Stimulated activated CD4-positive, alpha-beta T cell treated with anti-CD3 and anti-CD28 coated beads, Interleukin-1b, Interleukin-23, amount 100 ng/mL, for 48 hours (primary cell): ENCODE measurements at places on chromosomes 6 and 20.
A peak's percentile ranks its signal among the peaks of the same experiment; 100 is the strongest.

- DNase-seq, result no peak
Observed at GRCh38 chr6:157456524-157456829, 75.5 kb downstream of the ZDHHC14 start.

DNA sequence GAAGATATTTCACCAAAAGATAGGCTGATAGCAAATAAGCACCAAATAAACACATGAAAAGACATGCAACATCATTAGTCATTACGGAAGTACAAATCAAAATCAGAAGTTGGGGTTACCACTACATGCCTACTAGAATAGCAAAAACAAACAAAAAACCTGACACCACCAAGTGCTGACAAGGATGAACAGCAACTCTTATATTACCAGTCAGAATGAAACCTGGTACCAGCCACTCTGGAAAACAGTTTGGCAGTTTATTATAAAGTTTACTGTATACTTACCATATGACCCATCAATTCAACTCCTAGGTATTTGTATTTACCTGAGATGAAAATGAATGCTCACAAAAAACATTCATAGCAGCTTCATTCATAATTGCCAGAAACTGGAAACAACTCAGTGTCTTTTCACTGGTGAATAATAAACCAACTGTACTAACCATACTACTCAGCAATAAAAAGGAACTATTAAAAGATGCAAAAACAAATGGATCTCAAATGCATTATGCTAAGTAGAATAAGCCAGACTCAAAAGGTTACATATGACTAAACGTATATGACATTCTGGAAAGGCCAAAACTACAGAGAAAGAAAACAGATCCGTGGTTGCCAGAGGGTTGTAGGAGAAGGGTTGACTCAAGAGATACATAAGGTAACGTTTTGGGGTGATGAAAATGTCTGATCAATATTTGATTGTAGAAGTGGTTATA, 33.0 kb downstream of the NUP153 start:
- no peak for DNase-seq

- no peak for DNase-seq
Observed at GRCh38 chr6:150940941-150941340, 75.4 kb downstream of the MTHFD1L start.

- no peak for DNase-seq
Observed at GRCh38 chr6:158050107-158050735, 68.6 kb downstream of the SYNJ2 start.

DNA sequence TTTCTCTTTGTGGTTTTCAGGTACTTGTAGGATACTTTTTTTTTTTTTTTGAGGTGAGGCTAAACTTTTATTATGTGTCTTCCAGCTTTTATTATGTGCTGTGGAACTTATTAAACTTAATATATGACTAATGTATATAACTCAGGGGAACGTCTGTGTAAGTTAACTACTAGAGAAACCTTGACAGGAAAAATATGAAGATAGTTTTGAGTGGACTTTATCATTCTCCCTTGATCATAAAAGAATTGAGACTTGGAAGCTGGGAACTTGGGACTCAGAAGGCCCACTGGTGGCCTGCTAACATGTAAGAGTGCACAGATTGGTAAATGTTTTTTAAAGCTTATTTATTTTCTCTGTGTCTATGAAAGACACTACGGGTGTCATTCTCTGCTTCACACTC, 73.1 kb downstream of the CARMIL1 start:
- DNase-seq, result no peak

DNA sequence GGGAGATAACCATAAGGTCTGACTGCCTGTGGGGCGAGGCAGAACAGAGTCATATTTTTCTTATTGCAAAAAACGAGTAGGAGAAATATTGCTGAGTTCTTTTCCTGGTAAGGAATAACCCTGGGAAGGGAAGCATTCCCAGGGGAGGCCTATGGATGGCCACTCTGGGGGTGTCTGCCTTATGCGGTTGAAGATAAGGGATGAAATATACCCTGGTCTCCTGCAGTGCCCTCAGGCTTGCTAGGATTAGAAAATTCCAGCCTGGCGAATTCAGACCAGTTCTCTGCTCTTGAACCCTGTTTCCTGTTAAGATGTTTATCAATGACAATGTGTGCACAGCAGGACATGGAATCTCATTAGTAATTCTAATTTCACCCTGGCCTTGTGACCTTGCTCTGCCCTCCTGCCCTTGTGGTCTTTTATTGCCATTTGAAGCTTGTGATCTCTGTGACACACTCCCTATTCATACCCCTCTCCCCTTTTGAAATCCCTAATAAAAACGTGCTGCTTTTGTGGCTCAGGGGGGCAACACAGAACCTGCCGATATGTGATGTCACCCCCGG, 491.1 kb upstream of the EYS start:
- DNase-seq, result no peak

DNA sequence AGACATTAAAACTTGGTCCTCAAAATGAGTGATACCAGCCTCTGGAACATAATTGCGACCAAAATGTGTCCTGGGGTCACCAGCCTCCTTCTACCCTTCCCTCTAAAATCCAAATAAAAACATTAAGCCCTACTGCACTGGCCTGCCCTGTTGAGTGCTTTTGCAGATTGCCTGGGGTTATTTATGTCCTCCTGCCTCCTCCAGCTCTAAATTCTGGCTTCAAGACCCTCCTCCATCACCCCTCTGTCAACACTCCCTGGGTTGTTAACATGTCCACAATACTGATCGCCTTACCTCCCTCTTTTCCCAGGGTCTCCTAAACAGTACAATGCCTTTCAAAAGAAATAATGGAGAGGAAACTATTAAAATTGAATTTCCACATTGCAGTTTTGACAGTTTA, 327.5 kb downstream of the NRN1 start:
- DNase-seq, result no peak

GRCh38 chr20:44026647-44027342, 112.1 kb downstream of the TOX2 start:
- no peak for DNase-seq

DNA sequence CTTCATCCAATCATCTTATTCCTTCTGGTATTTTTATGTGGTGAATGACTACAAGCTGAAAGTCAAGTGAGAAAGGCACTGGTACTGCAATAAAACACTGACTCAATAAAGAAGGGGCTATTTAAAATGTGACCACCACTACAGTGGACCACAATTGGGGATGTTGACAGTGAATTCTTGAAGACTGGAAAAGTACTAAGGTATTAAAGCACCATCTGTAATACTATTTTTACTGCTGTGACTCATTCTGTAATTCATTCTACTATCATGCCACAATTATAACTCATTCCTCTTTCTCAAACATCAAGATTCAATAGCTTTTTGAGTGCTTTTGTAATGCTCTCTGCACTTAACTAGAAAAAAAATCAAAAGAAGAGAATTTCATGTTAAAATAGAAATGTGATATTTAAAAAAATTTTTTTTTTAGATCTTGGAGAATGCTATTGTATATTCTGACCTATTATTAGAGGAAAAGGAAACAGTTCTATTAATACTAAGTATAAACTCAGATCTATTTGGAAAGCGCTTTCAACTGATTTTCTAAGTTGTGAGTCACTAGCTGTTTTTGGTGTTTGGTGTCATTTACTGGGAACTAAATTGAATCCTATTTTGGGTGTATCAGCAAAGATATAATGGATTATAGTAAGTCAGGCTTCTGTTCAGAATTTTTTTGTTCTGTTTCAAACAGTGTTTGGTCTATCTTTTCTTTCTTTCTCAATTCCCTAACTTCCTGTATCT, 104.7 kb upstream of the TMEM170B start:
- no peak for DNase-seq

DNA sequence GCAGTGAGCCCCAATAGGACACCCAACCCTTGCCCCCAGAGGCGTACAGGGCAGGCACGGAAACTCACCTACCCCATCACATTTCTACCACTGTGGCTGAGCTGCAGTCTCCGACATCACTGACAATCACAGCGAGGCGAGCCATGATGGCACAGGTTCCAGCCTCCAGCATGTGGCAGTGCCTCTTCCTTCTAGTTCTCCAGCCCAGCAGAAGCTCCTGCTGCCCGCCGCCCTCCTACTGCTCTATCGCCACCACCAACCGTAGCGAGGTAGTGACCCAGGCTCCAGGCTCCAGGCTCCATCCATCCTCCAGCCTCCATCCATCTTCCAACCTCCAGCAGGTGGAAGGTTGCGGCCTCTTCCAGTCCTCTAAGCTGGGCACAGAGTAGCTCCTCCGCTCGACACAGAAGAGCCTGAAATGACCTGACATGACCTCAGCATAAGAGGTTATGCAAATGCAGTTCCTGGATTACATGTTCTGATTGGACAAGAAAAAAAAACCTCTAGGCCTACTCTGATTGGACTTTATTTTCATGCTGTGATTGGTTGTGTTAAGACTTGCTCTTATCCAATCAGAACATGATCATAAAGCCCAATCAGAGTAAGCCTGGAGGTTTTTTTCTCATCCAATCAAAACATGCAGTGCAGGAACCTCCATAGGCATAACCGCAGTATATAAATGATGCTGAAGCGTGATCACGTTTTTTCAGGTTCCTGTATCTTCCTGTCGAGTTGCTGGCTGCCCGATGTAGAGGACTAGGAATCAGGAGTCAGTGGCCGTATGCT, 438.9 kb upstream of the ZNF337 start:
- no peak for DNase-seq

- no peak for DNase-seq
Observed at GRCh38 chr6:168866534-168866933, 387.1 kb downstream of the THBS2 start.

GRCh38 chr6:2426561-2427340, 181.3 kb upstream of the GMDS start:
- DNase-seq, result no peak

DNA sequence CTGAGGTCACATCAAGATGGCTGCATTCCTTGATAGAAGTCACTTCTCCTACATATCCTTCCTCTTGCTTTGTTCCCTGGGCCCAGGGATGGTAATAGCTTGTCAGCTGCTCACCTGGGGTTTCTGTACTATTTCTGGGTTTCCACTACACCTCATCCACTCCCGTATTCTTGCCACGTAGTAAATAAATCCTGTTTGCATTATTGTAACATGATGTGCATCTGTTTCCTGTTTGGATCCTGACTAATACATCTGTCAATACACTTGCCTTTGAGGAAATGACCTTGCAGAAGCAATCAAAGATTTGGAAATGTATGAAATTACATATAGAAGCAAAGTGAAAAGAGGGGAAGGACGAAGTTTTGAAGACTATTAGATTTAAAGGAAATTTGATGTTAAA, 619.0 kb downstream of the PHF3 start:
- no peak for DNase-seq

GRCh38 chr6:142361779-142362750, 60.3 kb downstream of the ADGRG6 start:
- no peak for DNase-seq

GRCh38 chr6:166911248-166911677, 45.1 kb downstream of the RNASET2 start:
- no peak for DNase-seq

DNA sequence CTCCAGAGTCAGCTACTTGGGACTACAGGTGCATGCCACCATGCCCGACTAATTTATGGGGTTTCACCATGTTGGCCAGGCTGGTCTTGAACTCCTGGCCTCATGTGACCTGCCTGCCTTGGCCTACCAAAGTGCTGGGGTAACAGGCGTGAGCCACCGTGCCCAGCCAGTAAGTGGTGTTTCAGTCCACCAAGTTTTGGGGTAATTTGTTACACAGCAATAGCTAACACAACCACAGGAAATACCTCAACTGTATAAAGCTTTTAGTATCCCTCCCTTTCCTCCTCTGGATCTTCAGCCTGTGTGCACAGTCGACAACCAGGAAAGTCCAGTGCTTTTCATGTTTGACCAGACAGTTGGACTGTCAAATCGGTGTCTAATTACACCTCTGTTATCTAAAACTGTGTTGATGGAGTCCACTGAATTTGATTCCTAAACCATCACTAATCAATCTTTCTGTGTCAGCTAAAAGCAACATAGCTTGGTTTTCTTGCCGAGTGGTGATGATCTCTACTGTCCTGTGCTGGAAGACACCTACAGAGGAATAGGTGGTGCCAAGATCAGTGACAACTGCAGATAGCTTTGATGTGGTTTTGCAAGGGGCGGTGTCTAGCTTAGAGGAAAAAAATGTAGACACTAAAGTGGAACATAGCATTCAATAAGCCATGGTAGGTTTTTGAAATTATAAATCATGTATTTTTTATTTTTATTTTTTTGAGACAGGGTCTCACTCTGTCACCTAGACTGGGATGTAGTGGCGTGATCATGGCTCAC, 22.2 kb upstream of the ZBTB2 start:
- peak; percentile 25 for DNase-seq

- no peak for DNase-seq
Observed at GRCh38 chr20:57124800-57125517, 141.5 kb downstream of the BMP7 start.

GRCh38 chr6:144223686-144224085, 61.4 kb upstream of the UTRN start:
- no peak for DNase-seq

DNA sequence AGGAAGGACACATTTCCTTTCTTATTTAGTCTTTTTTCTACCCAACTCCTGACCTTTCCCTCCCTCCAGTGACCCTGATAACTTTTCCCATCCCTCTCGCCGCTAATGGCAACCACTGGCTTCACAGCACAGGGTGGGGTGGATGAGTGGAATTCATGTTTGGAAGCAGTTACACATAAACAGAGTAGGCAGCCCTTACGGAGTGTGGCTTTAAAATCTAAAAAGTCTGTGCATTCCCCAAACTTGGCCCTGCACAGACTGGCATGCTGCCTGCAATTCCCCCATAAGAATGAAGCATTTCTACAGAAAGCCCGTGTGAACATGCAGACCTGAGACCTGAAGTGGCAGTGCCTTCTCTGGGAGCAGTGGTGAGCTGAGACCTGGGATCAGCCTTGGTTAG, 275.9 kb upstream of the PRND start:
- DNase-seq, result no peak

DNA sequence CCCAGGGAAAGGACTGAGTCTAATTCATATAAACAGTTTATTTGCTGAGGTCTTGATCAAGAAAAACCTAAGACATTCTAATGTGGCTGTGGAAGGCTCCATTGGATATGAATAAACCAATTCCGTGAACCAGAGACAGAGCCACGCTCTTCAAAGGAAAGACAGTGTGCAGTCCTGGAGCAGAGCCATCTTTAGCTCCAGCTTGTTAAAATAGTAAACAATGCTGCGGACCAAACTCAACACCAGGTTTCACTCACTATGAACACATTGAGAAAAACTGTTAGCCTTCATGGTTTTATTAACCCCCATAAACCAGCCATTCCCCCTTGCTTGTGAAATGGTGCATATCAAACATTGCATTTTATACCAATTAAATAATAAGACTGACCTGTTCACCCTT, 61.9 kb downstream of the COL9A1 start:
- DNase-seq, result no peak

DNA sequence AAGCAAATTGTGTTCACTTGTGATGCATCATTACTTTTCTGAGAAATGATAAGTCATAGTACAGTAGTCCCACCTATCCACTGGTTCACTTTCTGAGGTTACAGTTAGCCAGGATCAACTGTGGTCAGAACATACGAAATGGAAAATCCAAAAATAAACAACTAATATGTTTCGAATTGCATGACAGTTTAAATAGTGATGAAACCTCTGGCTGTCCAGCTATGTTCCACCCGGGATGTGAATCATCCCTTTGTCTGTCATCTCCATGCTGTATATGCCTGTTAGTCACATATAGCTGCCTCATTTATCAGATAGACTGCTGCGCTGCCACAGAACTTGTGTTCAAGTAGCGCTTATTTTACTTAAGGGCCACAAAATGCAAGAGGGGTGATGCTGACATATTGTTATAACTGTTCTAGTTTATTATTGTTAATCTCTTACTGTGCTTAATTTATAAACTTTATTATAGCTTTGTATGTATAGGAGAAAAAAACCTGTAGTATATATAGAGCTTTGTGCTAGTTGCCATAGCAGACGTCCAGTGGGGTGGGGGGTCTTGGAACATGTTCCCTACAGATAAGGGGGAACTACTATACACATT, 29.2 kb downstream of the AFDN start:
- peak; percentile 5 for DNase-seq
